ENCODE measurements at places on chromosomes 13 and 19. TPM values are rescaled to one million over a fixed set of nuclear protein-coding genes. Genes with fewer than 3 reads are reported as not detected.

DNA sequence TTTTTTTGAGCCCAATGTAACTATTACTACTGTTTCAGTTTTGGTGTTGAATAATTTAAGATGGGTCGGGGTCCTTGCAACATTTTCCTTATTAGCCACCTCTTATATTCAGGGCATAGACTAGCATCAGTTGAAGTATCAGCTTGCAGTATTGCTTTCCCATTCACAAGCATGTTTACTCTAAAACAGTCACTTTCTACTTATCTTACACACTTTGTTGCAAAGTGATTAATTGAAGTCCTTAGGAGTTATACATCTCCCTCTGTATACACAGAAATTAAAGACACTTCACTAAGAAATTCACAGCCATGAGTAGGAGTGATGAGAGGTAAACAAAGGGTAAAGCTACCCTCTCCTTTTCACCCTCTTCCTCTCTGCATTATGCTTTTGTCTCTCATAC is 27.6 kb downstream of the SLAIN1 start:
- DNase-seq = no peak

DNA sequence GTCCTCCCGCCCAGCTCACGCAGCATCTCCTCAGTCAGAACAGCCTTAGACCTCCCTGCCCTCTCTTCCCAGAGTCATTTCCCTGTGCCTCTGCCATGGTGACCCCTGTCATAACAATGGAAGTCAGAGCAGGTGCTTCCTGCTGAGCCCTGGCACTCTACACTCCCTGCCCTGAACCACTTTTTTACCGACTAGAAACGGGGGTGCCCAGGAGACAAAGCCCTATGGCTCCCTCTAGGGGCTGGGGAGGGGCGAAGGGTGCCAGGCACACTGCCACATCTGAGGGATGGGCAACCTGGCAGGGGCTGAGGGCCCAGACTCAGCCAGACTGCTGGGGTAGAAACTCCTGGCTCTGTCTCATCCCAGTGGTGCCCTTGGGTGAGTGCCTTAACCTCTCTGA is 16.4 kb downstream of the ZNF574 start:
- no peak for DNase-seq

DNA sequence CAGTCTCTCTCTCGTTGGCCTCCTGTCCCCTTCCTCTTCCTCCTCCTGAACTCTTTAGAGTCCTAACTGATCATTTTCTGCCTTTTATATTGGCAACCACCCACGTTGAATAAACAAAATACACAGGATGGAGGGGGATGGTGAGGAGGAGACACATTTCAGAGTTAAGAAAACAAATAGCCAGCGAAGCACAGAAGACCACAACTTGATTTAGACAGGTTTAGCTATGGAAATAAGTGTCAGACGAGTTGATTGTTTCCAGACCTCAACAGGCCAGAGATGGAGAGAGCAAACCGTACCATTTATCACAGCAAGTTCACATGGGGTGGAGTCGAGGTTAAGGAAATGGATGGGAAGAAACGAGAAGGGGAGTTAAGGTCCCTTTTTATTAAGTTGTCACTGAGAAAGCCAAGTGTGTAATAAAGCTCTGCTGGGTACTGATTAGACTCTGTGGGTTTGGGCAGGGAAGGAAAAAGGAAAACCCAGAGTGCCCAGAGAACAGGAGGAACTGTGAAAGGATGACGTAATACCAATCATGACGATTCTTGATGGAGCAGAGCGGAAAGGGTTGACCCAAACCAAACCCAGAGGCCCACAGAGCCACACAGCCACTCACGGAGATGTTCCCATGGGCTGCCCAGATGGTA is 11.1 kb upstream of the SERP2 start:
- no peak for DNase-seq

DNA sequence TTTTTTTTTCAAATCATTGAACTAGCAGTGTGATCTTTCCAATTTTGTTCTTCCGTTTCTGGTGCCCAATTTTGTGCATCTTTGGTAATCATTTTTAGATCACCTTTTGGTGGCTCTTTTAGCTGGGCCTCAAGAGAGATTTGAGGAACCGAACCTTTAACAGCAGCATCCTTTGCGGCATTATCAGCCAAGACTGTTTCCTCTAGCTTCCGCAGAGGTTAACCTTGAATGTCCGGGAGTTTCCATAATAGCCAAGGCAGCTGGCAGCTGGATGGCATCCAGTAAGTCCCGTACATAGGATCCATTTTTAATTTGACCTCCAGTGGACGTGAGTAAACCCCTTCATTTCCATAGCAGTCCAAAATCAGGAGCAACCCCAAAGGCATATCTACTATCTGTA is 9.6 kb downstream of the IRGC start:
- DNase-seq = no peak

GRCh38 chr13:110454227-110454859 is 107.2 kb downstream of the RAB20 start:
- no peak for DNase-seq

DNA sequence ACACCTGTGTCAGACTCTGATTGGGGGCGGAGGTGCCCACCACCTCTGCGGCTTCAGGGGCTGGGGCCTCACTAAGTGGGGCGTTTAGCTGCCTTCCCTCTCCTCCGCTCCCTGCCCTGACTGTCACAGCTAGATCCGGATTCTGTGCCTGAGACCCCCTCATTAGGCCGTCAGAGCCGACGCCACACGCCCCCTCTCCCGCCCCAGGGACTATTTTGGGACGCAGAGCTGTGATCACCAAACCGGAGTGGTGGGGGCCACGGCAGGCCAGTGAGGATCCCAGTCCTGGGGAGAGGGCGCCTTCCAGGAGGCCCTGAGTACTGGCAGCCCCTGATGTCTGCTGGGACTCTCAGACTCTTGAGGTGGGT is 762 bp downstream of the KANK3 start:
- DNase-seq = no peak

DNA sequence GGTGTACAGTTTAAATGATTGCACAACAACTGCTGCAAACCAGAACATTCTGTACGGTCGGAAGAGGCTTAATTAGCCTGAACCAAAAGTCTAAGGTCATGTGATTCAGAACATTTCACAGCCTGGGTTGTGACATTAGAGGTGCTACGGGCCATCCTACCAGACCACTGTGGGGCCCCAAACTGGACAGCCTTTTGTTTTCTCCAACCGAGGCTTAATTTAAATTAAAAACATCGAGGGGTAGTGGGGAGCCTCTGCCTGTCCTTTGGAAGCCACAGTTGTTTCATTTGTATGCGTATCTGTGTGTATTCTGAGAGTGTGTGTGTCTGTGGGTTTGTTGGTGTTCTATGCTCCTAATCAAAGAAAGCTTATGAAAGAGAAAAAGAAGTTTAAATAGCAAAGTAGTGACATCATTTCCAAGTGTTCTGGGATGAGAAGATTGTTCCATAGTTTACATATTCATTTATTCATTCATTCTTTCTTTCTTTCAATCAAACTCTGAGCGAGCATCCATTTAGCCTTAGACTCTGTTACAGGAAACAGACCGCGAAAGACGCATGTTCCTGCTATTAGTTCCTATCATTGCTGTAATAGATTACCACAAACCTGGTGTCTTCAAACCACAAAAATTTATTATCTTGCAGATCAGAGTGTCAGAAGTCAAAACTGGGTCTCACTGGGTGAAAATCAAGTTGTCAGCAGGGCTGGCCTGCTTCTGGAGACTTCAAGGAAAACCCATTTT is 444.8 kb downstream of the FOXO1 start:
- no peak for DNase-seq

DNA sequence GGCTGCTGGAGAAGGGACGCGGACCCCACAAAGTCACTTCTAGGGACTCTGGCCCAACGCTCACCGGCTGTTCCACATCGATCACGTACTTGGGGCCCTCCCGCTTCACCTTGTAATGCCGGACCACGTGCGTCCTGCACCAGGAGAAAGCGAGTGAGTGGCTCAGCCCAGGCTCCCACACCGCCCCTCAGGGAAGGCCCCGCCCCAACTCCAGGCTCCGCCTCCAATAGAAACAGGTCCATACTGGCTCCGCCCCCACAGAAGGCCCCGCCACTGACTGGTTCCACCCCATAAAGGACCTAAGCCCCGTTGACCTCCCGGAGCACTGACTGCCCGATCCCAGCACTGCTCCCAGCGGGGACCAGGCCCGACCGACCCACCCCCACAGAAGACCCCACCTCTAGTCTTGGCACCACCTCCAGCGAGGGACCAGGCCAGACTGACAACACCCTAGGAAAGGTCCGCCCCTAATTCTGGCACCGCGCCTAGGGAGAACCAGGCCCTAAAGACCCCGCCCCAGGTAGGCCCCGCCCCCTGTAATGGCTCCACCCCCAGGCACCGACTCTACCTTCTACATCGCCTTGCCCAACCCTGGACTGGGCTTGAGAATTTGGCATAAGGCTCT is 11.3 kb downstream of the STAP2 start:
- DNase-seq = peak; percentile 69

DNA sequence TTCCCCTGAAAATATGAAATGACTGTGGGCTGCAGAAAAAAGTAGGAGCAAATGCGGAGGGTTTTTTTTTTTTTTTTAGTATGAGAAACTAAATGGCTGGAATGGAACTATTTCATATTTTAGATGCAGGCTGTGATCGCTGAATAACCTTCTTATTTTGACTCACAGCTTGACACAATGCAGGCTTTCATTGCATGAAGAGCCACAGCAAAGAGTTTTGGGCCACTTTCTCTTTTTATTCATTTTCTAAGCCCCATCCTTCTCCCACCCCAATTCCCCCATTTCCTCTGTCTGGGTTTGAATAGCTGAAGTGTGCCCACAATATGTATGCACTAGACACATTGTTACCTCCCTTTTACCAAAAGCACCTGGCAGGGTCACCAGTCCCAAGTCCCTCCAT is 125.9 kb downstream of the COG6 start:
- no peak for DNase-seq

Gene S1PR5
- 0.99 TPM for total RNA-seq

Gene ZNF571
- 7.8 TPM for total RNA-seq

Gene IGFL2
- total RNA-seq = 0.36 TPM

Gene ZNF90
- total RNA-seq = 6.5 TPM

All from aorta (tissue), 5 donors.